ENCODE measurements at places on chromosomes 1 and 21. TPM values are rescaled to one million over a fixed set of nuclear protein-coding genes. Genes with fewer than 3 reads are reported as not detected.

DNA sequence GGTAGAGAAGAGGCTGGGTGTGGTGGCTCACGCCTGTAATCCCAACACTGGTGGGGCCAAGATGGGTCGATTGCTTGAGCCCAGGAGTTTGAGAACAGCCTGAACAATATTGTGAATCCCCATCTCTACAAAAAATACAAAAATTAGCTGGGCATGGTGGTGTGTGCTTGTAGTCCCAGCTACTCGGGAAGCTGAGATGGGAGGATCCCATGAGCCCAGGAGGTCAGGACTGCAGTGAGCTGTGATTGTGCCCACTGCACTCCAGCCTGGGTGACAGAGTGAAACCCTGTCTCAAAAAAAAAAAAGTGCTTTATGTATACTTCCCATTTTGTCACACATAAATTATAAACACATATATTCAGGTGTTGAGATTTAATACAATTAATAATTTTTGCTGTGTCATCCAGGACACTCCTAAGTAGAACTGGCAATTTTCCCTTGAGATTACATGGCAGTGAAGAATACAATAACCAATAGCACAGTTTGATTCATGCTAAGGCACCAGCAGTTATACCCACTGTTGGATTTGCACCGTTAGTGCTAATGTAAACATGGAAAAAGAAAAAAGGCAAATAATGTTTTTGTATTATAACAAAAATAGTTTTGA lies 15.5 kb downstream of the GABPB2 start:
- no peak for DNase-seq

DNA sequence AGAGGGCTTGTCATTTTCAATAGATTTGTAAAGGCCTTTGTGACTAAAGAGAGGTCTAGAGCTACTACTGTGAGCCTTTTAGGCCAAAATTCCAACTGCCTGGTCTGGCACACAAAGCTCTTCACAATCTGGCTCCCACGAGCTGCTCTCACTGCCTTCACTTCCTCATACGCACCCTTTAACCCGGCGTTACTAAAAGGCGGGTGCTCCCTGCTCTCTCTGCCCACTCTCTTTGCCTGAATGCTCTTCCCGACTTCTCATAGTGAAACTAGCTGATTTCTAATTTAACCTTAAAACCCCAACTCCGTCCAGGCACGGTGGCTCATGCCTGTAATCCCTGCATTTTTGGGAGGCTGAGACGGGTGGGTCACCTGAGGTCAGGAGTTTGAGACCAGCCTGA lies 14.2 kb downstream of the BSDC1 start:
- no peak for DNase-seq

DNA sequence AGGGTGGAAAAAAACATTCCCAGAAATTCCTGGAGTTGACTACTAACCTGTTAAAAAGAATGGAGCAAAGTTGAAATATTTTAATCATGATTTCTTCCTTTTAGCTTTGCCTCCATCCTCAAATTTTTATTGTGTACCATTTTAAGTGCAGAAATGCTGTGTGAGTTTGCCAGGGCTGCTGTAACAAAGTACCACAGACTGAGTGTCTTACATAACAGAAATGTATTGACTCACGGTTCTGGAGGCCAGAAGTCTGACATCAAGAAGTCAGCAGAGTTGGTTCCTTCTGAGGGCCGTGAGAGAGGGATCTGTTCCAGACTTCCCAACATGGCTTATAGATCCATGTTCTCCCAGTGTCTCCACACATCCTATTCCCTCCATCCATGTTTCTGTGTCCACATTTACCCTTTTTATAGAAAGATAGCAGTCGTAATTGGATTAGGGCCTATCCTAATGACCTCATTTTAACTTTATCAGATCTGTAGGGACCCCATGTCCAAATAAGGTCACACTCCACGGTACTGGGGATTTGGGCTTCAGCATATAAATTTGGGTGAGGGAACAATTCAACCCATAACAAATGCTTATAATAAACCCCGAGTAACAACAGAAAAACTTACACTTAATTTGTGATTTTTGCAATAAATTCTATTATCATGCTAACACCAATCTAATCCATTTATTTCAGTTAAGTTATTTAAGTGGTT lies 12.7 kb downstream of the SNX7 start:
- DNase-seq, result no peak

GRCh38 chr1:245654460-245655050 lies 499.8 kb downstream of the KIF26B start:
- no peak for DNase-seq

- DNase-seq, result no peak
Observed at GRCh38 chr1:168470901-168471431, 72.8 kb downstream of the XCL2 start.

- no peak for DNase-seq
Observed at GRCh38 chr1:215071078-215071477, 11.5 kb upstream of the KCNK2 start.

Gene NTMT2
- total RNA-seq, result not detected

Gene ITGB3BP
- 35.9 TPM for total RNA-seq

Gene OR2T33
- total RNA-seq, result not detected

Measured in G401 (cell line).